ENCODE measurements at places on chromosomes 11 and 22.
A peak's percentile ranks its signal among the peaks of the same experiment; 100 is the strongest.

- no peak for DNase-seq
These were observed 105.8 kb upstream of the ARHGAP42 start for GRCh38 chr11:100581318-100581717.

DNA sequence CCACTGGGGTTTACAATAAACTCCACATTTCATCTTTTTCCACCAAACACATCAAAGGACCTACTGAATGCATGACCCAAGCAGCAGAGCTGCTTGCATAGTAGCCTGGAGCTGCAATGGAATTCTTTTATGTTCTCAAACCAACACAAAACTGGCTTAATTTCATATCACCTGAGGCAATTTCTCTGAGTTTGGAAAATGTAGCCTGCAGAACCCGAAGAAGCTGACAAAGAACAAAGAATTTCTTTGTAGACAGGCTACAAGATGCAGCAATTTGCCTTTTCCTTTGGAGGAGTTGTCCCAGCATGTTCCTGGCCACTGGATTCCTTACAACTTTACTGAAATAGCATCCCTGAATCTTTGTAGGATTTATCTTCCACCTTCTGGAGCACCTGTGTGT, 5.5 kb upstream of the TECTA start:
- no peak for DNase-seq

DNA sequence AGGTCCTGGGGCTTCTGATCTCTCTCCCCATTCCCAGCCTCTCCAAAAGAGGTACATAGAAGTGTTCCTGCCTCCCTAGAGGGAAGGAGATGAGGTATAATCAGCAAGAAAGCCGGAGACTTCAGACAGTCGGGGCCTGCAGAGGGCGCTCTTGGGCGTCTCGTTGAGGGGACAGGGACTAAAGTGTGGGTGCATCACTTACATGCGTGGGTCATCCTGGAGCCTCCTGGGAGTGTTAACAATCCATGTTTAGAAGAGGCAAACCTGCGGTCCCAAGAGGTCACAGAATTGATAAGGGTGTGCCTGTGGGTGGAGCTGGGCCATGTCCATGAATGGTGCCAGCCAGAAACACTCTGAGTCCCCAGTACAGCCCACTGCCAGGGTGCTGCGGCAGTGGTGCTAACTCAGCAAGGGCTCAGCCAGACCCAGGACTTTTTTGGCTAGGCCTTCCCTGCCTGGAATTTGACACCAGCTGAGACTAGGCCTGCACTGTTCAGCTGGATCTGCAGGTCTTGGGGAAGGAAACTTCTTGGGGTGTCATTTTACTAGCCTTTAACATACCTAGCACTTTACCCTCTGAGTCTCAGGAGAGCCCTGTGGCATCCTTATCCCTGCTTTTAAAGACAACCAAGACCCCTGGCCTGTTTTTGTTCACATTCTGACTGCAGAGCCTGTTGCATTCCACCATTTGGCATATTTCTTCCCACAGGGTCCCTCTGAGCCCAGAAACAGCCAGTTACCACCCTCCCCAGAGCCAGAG, 5.5 kb downstream of the YDJC start:
- DNase-seq: no peak

- DNase-seq: no peak
These were observed 662 bp downstream of the MUC5B start for GRCh38 chr11:1223346-1224110.

GRCh38 chr11:73325036-73325981, 17.2 kb downstream of the ARHGEF17 start:
- no peak for DNase-seq

DNA sequence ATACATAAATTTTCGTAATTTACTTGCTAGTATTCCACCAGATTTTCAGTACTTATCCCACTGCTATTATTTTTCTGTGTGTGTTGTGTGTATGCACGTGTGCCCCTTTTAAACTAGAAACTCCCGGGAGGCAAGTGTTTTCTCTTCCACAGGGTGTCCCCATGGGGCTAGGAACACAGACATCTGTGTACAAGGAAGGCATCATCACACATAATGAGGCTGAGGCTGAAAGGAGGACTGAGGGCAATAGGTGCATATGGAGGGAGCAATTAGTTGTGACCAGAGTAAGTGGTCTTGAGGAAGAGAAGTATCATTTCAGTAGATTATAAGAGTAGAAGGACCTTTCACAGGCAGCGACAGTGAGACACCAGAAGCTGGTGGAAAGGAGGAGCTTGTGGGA, 2.1 kb upstream of the DPAGT1 start:
- no peak for DNase-seq

DNA sequence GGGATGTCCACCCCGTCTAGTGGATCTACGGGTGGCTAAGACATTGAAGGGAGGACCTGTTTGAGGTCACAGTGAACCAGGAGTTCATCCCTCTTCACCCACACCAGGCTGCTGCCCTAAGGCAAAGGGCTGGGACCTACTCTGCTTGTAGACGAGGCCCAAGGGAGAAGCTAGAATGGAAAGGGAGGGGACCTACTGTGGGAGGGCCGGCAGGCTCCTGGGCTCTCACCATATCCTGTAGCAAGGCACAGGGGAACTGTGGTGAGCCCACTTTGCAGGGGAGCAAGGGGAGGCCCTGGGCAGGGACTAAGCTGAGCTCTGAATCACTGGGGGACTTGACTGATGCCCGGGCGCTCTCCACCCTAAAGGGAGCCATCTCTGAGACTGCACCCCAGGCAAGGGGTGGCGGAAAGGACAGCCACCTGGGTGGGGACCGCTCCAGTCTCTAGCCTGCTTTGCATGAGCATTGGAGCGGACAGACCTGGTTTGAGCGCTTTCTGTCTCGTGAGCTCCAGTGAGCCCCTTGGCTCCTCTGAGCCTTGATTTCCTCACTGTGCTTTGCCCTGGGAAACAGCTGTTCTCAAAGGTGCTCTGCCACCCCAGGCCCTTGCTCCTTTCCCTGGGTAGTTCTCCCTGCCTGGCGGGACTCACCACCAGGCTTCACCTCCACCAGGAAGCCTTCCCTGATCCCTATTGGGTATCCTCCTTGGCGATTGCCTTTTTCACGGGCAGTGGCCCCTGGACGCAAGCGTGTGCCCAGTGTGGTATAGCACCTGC, 24.2 kb downstream of the PARVG start:
- no peak for DNase-seq

- DNase-seq: no peak
These were observed 48.9 kb downstream of the PHF21A start for GRCh38 chr11:46072172-46072964.

DNA sequence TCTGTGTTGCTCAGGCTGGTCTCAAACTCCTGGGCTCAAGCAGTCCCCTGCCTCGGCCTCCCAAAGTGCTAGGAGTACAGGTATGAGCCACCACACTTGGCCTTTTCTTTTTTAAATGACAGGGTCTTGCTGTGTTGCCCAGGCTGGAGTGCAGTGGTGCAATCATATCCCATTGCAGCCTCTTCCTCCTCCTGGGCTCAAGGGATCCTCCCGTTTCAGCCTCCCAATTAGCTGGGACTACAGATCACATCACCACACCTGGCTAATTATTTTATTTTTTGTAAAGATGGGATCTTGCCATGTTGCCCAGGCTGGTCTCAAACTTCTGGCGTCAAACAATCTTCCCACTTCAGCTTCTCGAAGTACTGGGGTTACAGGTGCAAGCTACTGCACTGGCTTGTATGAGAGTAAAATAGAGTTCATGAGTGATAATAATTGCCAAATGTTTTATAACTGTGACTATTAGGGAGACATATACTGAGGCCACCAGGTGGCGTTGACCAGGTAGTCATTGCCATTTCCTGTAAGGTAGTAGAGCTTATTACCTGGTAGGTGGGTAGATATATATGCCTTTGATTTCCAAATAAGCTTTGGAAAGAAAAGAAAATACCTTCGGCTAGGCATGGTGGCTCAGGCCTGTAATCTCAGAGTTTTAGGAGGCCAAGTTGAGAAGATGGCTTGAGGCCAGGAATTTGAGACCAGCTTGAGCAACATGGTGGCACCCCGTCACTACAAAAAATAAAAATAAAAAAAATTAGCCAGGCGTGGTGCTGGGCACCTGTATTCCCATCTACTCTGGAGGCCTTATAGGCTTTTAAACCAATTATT, 5.4 kb downstream of the FDX1 start:
- DNase-seq: no peak

DNA sequence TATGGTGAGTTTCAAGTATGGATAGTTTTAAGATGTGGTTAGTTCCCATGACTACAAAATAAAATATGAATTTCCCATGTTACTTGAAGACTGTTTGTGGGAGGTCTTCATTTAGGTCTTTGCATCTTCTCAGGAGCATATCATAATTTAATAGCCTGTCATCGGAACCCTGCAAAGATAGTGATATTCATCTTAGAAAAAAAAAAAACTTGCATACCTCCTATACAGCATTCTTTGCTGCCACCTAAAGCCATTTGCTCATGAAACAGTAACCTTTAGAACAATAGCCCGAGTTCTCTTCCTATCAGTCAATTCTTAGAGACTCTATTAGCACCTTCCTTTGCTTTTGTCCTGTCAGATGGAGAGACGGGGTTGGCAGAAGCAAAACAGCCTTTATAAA, 75.3 kb downstream of the ARFGAP2 start:
- DNase-seq: no peak

- no peak for DNase-seq
These were observed 92.2 kb downstream of the HSD17B12 start for GRCh38 chr11:43772733-43773132.

DNA sequence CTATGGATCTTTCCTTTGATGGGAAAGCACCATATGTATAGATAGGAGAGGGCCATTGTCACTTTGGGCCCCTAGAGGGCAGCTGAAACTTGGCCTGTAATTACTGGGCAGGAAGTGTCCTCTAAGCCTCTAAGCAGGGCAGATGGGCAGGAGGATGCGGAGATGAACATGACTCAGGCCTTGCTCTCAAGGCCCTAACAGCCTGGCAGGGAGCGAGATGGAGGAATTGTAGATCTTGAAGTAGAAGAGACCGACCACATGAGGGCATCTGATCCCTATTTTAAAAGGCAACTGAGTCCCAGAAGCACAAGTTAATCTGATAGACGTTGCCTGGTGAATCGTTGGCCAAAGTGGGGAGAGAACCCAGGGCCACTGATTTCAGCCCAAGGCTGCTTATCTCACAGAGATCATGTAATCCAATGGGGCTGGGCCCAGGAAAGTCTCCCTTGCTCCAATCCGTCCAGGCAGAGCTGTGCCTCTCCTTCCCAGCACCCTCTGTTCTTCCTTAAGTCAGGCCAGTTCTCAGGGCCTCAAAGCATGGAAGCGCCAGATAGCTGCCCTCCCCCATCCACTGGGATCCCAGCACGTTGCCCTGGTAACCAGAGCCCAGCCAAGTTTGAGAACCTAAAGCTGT, 2.5 kb upstream of the SEPTIN3 start:
- peak; percentile 71 for DNase-seq

DNA sequence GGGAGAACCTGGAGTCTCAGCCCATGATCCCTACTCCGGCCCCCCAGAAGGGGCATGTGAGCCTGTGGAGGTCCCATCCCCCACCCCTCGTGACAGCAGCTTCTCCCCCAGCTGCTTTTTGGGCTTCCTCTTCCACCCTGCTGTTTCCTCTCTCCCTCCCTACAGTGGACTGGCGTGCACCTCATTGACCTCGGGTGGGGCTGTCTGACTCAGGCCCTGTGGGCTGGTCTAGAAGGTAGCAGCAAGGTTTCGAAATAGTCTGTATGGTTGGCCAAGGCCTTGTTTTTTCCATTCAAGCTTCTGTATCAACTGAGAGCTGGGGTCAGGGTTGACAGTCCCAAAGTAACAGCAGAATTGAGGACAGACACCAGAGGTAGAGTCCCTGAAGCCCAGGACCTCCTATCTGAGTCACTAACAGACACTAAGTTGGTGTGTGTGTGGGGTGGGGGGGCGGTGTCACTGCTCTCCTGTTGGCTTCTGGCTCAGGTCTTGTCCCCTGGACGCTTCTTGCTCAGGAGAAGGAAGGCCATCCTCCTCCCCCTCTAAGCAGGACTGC, 7.7 kb downstream of the SLC37A2 start:
- no peak for DNase-seq

DNA sequence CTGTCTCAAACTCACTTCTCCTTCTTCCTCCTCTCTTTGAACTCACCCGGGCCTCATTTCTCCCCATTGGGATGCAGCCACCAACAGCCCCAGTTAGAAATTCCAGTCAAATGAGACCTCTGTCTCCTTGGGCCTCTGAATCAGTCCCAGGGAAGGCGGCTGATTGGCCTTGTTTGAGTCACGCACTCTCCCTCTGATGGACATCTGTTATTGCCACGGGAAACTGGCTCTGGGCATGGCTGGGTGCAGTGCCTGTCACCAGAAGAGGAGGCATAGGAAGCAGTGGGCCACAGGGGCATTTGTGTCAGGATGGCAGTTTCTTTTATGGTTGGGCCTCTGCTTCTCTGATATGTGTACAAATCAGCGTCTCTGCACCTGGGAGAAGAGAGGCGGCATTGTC, 9.6 kb upstream of the WNT11 start:
- no peak for DNase-seq

GRCh38 chr11:1741741-1742140, 8.7 kb downstream of the IFITM10 start:
- no peak for DNase-seq

DNA sequence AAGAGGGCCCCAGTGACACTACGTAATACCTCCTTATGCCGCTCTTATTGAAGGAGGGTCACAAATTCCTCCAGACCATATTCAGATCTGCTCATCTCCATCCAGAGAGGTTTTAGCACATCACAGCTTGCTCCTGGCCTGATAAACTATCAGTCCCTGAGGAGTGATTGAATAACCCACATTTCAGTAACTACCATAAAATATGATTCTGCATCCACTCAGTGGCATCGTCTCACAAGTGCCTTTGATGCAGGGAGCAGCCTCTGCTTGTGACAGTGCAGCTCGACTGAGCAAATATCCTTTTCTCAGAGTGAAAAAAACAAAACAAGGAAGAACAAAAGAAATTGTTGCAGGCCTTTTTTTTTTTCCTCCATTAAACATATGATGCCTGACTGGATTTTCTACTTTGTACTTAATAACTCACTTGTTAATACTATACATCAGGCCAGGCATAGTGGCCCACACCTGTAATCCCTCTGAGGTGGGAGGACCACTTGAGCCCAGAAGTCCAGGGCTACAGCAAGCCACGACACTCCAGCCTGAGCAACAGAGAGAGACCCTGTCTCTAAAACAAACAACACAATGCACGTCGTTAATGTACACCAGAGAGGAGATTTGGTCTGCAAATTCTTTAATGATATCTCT, 64.5 kb downstream of the DDX10 start:
- DNase-seq: no peak

- DNase-seq: peak; percentile 78
These were observed 131.9 kb downstream of the ADAMTS15 start for GRCh38 chr11:130580372-130580771.

DNA sequence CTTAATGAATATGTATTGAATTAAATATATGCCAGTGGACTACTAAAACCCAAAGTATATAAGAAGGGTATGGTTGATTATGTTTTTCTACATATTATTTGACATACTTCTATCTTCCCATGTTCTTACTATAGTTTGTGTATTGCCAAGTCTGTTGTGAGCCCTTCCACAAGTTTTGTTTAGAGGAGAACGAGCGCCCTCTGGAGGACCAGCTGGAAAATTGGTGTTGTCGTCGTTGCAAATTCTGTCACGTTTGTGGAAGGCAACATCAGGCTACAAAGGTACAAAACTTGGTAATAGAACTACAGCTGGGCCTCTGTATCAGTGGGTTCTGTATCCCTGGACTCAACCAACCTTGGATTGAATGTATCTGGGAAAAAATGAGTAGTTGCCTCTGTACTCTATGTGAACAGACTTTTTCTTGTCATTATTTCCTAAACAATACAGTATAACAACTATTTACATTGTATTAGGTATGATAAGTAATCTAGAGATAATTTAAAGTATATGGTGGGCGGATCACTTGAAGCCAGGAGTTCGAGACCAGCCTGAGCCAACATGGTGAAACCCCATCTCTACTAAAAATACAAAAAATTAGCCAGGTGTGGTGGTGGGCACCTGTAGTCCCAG, 38.7 kb upstream of the TTC36 start:
- peak; percentile 49 for DNase-seq

GRCh38 chr11:32472226-32472625, 36.9 kb upstream of the WT1 start:
- no peak for DNase-seq

All from non-pigmented ciliary epithelial cell (primary cell).